ENCODE measurements at places on chromosomes 7 and 10.

DNA sequence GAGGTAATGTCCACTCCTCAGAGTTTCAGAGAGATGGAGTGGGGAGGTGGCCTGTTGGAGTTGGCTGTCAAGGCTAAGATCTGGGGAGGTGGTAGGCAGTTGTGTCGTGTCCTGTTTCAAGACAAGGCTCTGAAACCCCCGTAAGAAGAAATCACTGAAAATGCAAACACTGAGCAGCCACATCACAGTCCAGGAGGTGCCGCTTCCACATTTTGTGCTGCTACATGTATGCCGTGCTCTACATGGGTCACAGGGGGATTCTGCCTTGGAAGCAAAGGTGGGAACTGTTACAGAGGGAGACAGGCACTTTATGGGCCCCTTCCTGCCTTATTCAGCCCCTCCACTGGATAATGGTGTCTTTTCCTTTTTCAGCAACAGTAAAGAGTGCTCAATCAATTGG lies 11.9 kb downstream of the WDR91 start:
- no peak for DNase-seq

- no peak for DNase-seq
These were observed 32.7 kb downstream of the IL6 start for GRCh38 chr7:22759721-22760120.

DNA sequence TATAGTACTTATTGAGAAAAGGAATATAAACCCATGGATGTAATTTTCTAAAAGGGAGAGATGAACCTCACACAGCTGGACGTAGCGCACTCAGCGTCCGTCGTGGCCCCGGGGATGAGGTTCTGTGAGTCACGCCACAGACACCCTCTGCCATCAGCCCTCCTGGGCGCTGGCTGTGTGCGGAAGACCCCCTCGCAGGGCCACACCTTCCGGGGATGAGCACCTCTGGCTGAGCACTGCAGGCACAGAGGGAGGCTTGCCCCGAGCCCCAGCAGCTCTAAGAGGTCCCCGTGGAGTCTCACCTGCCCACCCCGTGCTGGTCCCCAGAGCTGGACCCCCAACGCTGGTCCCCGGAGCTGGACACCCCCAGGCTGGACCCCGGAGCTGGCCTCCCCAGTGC lies 215.8 kb downstream of the PTPRN2 start:
- no peak for DNase-seq

GRCh38 chr7:156480671-156481070 lies 159.9 kb upstream of the RNF32 start:
- no peak for DNase-seq

DNA sequence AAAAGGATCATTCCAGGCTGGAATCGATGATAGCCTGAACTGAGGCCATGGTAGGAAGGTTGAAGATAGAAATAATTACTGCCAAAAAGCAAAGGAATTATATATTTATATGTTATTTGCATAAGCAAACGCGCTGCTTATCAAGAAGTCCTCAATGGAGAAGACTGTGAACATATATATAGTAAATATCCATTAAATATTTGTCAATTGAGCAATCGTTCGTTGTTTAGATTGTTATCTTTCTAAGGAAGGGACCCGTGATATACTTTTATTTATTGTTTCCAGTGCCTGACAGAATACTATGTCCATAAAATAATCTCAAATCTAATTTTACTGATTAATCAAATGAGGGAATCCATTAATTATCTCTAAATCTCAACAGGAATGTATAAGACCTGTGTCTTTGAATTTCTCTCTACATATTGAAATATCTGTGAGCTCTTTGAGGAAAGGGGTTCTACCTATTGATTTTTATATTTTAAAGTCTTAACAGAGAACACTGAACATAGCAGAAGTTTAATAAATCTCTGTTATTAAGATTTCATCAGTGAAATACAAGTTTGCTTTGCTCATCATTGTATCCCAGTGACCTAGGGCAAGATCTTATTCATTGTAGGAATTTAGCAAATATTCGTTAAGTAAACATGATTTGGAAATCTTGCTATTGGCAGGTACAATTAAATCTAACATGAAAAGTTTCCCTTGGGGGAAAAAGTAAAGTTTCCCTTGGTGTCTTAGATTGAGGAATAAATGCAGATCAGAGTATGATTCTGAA lies 12.0 kb upstream of the HERC4 start:
- DNase-seq, result no peak

DNA sequence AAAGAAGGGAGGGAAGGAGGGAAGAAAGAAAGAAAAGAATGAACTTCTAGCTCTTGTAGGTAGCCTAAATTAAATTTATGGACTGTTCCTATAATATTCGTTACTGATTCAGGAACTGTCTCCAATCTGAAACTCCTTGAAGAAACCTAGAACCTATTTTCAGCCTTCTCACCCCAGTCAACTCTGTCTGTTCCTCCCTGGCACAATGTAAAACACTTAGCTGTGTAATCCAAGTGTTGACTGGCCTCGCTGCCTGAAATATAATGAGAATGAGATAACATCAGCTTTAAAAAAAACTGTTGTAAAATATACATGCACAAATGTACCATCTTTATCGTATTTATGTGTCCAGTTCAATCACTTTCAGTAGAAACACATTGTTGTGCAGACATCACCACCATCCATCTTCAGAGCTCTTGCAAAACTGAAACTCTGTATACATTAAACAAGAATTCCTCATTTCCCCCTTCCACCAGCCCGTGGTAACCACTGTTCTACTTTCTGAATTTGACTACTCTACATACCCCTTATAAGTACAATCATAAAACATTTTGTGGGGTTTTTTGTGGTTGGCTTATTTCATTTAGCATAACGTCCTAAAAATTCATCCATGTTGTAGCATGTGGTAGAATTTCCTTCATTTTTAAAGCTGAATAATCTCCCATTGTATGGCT lies 6.3 kb upstream of the C7orf33 start:
- no peak for DNase-seq

- DNase-seq, result no peak
These were observed 13.5 kb upstream of the ENTPD1 start for GRCh38 chr10:95742485-95742884.

DNA sequence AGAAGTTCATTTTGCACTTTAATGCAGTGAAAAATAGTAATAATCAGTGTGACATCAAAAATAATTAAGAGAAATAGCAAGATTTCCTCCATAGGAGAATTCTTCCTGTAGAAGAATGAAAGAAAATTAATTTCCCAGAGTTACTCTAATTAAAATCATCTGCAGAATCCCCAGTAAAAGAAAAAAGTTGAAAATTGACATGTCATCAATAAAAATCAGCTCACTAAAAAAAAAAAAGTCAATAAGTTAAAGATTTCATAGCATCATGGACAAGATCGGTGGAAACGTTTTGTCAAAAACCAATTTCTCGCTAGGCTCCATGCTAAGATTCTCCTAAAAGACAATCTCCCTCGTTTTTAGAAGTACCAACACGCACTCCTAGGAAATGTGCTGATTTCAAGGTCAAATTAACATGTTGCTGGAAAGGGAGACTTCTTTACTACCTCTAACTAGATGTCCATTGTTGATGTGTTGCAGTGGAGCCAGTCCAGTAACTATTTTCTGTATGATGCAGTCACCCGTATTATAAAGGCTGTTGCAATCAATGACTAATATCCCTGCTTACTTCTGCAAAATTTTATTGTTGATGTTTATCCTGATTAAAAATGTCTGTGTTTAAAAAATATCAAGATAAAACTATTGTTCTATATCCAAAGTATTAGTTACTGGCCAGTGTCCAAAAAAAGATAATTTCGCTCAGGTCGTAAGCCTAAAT lies 591.9 kb upstream of the MGMT start:
- DNase-seq, result no peak

- no peak for DNase-seq
These were observed at the start of gene TACC2 for GRCh38 chr10:121988361-121989324. TSS of gene TACC2 (plus strand) at chr10:121989163. CDS start at chr10:122021982, 32,819 bp downstream.

DNA sequence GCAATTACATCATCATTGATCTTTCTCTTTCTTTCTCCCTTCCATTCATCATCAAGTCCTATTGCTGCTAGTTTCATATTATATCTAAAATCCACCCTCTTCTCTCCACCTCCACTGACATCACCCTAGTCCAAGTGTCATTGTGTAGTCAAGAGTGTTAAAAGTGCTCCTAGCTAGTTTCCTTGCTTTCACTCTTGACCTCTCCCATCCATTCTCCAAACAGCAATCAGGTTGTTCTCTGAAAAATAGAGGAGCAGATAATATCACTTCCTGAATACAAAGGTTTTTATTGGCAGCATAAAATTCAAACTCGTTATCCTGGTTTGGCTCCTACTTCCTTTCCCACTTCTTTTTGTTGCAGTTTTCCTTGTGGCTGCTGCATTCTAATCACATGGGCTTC lies 61.6 kb upstream of the PHF14 start:
- DNase-seq, result no peak

- DNase-seq, result no peak
These were observed 861 bp upstream of the LIMK1 start for GRCh38 chr7:74082770-74083116.

- DNase-seq, result no peak
These were observed 38.4 kb downstream of the RHOBTB1 start for GRCh38 chr10:60905580-60905979.

GRCh38 chr7:88206254-88206653 lies 13.6 kb downstream of the SRI start:
- no peak for DNase-seq

DNA sequence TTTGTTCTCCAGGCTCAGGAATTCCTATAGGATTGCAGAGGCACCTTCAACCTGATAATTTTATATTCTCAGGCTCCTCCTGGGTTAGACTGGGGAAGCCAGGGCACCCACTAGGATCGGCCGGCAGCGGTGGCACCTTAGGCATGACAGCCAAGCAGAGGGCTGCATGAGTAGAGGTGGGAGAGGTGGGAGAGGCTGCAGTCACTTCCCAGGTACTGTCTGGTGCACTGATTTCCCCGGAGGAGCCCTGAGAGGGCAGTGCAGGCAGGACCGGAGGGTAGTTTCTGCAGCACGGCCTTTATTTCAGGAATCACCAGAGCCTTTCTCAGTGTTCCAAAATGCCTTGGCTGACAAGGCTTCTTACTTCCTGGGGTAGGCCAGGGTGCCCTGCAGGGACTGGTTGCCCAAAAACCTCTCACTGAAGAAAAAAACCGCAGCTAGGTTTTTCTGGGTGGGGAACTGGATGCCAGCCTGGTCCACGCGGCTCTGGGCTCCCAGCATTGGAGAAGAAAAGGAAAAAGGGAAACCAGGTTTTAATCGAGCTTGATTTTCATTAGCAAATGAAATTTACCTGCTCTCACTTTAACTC lies 3.6 kb upstream of the HOXA13 start:
- DNase-seq, result no peak

- DNase-seq, result no peak
These were observed 251.3 kb upstream of the VWC2 start for GRCh38 chr7:49522111-49522510.

DNA sequence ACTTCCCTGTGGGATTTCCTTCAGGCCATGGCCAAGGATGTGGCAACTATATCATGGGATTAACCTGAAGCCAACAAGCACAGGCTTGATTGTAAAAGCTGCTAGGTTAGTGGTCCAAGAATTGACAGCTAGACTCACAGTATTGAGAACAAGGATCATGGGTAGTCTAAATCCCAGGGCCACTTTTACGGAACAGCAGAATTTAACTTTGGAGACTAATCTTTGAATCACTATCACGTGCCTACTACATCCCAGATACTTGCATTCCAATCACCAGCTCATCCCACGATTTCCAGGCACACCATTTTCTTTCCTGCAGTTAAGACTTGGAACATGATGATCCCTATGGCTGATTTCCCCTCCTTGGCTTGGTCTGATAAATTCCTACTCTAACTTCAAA lies 65.6 kb upstream of the ADO start:
- no peak for DNase-seq

DNA sequence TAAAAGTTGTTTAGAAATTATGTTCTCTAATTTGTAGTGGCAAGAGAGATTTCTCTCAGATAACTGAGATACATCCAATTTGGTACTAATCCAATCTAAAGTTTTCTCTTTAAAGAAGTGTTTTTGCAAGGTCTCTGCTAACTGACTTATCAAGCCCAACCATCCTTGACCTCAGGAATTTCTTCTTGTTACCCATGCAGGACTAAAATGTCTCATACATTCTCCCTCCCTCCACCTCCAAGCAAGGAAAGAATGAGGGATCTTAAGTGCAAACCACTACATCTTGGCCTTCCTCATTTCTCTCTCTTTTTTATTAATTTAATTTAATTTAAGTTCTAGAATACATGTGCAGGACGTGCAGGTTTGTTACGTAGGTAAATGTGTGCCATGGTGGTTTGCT lies 12.8 kb downstream of the NRAP start:
- DNase-seq, result no peak

DNA sequence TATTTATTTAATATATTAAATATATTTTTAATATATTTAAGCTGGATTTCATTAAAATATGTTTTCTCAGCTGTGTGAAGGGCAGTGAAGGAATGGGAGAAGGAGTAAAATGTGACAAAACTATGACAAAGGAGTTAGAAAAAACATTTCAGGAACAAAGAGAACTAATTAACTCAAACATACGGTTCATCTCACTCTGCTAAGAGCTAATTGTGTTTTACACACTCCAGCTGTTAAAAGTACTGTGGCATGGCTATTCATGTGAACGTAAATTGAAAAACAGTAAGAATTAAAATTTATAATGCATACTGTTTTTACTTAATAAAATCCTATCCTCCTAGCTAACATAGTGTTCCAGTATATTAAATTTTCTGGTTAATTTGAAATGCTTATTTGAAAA lies 262.5 kb upstream of the GNAI1 start:
- DNase-seq, result no peak

GRCh38 chr10:23204773-23205172 lies 12.7 kb downstream of the PTF1A start:
- DNase-seq, result no peak

DNA sequence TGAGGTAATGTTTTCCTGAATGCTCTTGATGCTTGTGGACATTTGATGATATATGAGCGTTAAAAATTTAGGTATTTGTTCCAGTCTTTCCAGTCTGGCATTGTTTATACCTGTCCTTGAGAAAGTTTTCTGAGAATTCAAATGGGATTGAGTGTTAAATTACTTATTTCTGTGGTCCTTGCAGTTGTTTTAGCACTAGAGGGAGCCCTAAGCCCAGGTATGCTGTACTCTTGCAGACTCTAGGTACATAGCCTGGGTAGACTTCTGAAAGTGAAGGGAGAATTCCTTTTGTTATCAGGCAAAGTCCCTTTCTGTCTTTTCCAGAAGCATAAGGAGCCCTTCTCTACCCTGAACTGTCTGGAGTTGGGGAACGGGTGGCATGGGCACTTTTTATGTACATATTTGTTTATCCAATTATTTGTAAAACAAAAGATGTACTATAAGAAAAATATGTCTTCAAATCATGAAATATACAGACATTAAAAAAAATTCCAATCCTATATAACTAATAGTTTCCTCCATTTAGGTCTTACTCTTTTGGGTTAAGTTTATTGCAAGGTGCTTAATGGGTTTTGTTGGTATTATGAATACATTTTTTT lies 262.1 kb downstream of the ATRNL1 start:
- no peak for DNase-seq

DNA sequence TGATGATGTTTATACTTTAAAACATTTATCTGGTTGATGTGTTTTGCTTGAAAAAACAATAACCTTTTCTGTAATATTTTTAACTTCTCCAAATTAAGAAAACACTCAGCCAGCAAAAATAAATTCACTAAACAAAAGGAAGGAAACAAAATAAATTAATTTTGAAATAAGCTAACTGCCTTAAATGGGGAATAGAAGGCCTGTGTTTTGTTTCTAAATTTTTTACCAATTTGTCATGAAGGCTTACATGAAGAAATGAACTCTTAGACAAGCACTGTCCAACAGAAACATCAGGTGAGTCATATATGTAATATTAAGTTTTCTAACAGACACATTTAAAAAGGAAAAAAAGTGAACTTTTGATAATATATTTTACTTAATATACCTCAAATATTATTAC lies 68.5 kb downstream of the LRRN3 start:
- DNase-seq, result no peak
